Inflammatory macrophage treated with lipopolysaccharide for 4 hours (primary cell): ENCODE measurements at places on chromosomes 5 and 9.

DNA sequence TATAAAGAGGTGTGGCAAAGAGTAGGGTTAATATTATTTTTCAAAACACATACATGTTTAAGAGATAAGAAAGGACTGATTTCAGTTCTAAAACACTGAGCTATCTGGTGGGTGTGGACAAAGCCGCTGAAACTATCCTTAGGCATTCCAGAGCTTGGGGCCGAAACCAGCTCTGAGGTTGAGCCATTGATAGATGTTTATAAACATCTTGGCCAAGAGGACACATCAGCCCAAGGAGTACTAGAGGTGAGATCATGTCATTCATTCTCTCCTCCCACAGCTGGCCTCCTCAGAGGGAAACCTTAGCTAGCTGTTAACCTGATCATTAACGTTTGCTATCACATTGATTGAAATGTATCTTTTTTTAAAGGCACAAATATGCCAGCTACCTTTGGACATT, 89.9 kb downstream of the NLN start:
- DNase-seq: no peak

DNA sequence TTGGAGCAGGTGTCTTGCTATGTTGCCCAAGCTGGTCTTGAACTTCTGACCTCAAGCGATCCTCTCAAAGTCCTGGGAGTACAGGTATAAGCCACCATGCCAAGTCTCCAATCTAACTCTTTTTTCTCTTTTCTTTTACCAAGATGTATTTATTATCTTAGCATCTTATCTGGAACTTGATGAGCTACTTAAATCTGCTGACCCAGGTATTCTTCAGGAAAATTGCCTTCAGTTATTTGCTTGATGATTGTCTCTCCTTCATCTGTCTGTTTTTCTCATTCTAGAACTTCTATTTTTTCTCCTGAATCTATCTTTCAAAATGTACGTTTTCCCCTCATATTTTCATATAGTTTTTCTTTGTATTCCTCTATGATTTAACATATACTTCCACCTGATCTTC, 158.2 kb upstream of the DMAC1 start:
- DNase-seq: no peak

DNA sequence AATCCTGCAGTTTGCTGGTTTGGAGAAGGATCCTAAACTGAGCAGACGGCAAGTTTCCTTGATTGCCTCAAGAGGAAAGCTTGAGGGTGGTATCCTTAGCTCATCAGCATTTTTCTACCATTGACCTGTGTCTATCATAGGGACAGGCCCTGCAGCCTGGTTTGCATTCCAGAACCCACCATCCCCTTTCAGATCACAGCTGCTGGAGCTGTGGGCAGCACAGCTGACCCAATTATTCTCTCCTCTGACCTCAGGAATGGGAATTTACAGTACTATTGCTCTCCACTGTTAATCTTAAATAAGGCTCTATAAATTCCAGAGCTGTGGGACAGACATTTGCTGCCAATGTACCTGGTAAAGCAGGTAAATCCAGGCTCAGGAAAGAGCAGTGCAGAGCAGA, 163.0 kb downstream of the SPOCK1 start:
- DNase-seq: no peak

DNA sequence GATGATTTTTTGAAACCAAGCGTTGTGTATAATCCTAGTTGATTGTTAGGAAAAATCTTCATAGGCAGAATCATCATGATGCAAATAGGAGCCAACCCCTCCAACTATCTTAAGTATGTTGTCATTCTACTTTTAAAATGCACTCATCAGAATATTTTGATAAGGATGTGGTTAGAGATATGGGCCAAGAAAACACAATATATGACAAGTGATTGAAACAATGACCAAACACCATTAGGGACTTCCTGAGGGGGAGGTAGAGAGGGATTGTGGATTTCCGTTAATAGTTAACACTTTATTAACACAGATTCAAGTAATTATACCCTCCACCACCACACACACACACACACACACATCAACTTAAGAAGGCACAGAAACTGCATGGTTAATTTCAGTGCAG, 143.3 kb downstream of the ARSB start:
- DNase-seq: no peak

- DNase-seq: no peak
Measured at GRCh38 chr5:102863764-102864560, 108.9 kb downstream of the PAM start.

- no peak for DNase-seq
Measured at GRCh38 chr5:155015239-155015638, 1.7 kb downstream of the KIF4B start.

DNA sequence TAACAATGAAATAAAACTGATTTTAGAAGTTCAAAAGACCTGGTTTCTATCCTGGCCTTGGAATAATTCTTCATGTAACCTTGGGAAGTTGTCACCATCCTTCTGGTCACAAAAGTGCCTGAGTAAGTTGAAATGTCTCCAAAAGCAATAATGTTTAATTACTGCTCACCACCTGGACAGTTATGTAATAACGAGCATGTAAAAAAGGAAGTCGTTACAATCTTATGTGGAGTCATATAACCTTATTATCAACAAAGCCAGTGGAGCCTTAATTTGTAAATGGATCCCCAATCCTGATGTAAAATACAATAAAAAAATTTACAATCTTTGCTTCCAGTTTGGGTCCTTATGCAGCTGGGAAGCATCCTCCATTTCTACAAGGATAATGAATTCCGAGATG, 64.2 kb upstream of the GPR151 start:
- no peak for DNase-seq

- DNase-seq: no peak
Measured at GRCh38 chr5:170087168-170087817, 18.4 kb upstream of the FOXI1 start.

DNA sequence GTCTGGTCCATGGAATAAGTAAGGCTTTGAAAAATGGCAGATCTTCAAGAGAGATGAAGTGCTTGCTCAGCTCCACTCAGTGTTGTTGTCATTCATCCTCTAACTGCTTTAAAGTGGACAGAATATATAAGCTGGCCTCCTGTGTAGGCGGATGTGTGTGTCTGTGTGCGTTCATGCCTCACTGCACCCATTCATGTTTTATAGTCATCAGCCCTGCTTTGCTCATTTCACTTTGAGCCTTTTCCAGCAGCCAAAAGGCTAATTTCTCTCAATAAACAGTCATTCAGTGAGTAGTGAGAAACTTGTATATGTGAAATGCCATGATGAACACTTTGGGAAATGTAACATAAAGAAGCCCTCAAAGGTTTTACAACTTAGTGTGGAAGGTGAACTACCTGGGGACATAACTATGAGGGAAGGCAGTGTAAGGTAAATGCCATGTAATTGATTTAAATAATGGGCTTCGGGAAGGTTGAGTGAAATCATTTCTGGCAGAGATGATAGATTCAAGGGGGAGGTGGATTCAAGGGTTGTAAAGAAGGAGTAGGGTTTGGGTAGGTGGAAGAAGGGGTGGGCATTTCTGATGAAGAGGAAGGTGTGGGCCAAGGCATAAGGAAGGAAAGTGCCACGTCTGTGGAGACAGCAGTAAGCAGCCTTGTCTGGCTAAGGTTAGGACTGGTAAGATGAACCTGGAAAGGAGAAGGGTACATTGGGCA, 15.7 kb downstream of the TTC23L start:
- DNase-seq: no peak

DNA sequence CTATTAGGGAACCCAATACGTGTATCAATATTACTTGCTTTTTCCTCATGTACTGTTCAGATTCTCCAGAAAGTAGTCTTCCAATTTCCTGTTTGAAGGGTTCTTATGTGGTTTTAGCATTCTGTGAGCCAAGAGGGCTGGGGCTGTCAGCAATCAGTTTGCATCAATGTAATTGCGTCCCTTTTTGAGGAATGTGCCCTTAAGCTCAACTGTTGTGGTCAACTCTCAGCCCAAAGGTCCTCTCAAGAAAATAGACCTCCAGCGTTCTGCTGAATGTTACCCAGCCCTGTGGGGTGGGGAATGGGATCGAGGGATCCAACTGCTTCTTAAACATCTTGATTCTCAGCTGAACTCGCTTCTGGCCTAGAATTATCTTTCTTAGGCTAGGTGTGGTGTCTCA, 43.8 kb upstream of the CDK20 start:
- no peak for DNase-seq

GRCh38 chr5:143800715-143801114, 11.2 kb upstream of the HMHB1 start:
- no peak for DNase-seq
